Activated CD4-positive, CD25-positive, alpha-beta regulatory T cell treated with anti-CD3 and anti-CD28 coated beads, Interleukin-2, amount 50 U/mL, for 72 hours (primary cell): ENCODE measurements at places on chromosomes 5 and 9.
A peak's percentile ranks its signal among the peaks of the same experiment; 100 is the strongest.

GRCh38 chr5:31346896-31347551, 153.5 kb downstream of the CDH6 start:
- no peak for DNase-seq

DNA sequence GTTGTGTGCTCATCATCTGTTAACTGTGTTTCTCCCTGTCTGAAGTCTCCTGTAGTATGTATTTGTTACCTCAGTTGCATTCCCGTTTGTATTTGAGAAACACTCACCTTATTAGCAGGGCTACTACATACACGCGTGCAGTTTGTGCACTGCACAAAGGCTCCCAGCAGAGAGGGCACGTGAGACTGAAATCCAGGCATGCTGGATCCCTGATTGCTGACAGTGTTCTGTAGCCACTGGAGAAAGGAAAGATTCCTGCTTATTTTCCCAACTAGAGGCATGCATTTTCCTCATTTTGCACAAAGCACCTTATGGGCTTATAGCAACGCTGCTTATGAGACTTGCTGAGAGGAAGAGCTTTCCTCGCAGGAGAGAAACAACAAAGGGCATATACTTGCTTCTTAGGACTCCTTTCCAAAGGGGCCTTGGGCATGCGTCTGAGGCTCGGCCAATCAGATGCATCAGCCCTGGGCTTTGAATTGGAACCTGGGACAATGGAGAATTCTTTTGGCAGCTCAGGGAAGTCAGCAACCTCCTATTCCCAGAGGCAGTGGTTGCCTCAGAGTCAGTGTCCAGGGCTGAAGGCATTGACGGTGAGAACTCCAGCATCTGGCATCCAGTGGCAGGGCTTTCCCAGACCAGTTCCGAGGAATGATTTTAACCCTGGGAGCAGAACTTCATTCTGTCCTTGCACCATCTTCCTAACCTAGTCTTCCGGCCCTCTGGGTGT, 9.9 kb upstream of the MEGF10 start:
- no peak for DNase-seq

GRCh38 chr5:43148417-43148816, 27.7 kb downstream of the ZNF131 start:
- no peak for DNase-seq

DNA sequence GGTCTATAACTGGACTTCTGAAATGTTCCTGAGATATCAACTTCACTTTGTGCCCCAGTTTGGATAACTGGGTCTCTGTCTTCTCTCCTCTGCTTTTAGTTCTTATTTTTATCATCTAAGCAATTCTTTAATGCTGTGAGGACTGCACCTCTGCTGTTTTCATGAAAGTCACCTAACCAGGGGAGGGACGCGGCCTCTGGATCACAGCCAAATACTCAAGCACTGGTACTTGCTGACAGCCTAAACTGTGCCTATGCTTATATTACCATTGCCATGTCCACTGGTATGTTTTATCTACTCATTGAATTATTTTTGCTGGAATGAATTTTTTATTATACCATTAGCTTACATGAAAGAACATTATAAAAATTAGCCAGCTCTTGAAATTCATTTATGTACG, 674.0 kb downstream of the DMRTA1 start:
- DNase-seq: no peak

- no peak for DNase-seq
Observed at GRCh38 chr5:171688696-171689495, 96.7 kb upstream of the SMIM23 start.

- DNase-seq: no peak
Observed at GRCh38 chr5:169416583-169417196, 115.8 kb upstream of the SLIT3 start.

GRCh38 chr5:58649716-58650115, 66.8 kb downstream of the RAB3C start:
- no peak for DNase-seq

DNA sequence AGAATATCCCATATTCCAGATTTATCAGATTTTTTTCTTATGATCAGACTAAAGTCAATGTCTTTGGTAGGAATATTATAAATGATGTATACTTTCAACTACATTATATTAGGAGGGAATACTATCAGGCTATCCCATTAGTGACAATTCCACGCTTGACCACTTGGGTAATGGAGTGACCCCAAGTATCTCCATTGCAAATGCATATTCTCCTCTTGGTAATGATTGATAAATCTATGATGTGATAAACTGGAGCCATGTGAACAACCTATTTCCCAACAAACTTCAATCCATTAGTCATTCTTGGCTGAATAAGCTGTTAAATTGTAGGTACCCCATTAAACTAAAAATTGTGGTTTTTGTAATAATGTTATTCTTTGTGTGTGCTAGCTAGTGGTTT, 12.2 kb upstream of the MPDZ start:
- DNase-seq: no peak

- DNase-seq: no peak
Observed at GRCh38 chr9:15157381-15157780, 149.6 kb downstream of the TTC39B start.

DNA sequence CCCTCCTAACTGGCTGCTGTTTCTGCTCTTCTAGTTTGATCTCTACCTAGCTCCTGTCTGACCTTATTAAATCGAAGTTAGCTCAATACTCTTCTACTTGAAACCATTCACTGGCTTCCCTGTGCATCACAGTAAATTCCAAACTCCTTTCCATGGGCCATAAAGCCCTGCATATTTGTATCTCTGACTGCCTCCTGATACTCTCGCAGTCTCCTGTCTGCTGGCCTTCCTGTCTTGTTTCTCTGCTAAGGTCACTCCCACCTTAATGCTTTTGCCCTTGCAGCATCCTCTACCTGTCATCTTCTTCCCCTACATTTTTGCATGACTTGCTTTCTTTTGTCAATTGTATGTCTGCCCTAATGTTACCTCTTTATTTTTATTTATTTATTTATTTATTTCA, 44.8 kb downstream of the SNCAIP start:
- DNase-seq: no peak

GRCh38 chr5:1119312-1119831, 7.5 kb upstream of the SLC12A7 start:
- no peak for DNase-seq

DNA sequence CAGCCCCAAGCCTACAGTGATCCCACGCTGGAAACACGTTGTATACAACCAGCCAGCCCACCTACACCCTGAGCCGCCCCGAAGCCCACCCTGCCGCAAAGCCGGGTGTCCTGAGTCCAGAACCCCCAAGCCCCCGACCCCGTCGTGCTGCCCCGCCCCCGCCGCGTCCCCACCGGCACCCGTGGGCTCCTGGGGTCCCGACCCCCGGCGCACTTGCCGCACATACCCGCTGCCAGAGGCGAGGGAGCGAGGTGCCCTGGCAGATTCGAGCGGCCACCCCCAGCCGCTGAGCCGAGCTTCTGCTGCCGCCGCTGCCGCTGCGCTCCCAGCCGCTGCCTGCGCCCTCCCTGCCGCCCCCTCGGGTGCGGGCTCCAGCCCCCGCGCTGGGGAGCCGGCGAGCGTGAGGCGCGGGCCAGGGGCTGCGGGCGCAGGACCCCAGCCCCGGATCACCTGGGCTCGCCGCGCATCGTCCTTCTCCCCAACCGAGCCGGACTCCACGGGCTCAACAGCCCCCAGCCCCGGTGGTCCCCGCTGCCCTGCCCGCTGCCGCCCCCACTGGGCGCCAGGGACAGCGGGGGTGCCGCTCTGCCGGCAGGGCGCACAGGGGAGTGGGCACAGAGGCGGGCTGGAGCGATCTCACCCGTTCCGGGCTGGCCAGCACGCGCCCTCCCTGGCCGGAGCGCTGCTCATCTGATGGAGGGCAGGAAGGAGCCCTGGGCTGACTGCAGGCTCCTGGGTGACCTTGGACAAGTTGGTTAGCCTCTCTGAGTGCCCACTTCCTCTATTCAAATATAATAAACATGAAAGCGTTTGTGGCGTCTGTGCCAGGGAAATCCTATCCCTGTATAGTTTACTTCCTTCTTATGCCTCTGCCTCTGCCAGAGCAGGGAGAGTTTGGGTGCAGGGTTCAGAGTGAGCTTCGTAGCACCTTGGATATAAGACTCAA, at the start of gene HTR4:
Gene HTR4 (minus strand): TSS at position 692 of the 946 bp plus-strand sequence. CDS start 17,513 bp downstream, outside the sequence.
- no peak for DNase-seq

- DNase-seq: no peak
Observed at GRCh38 chr9:7348692-7349091, 450.9 kb downstream of the DMAC1 start.

DNA sequence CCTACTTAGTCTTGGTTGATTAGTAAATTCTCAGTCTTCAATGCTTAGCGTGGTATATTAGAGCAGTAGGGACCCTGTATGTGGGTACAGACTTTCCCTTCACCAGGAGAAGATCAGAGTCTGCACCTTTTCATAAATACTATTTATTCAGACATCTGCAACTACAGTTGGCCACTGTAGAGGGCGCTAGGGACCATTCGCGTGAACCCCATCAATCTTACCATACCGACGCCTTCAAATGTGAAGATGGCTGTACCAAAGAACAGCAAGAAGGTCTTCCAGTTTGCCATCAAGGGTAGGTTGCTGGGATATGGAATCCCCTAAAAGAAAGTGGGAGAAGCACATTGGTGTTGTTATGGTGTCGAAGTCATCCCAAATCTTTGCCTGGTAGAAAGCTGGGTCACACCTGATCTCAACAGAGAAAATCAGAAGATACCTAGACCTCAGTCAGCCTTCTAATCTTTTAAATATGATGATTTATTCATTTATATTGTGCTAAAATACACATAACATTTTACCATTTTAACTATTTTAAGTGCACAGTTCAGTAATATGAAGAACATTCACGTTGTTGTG, 19.1 kb downstream of the SLC36A3 start:
- no peak for DNase-seq

DNA sequence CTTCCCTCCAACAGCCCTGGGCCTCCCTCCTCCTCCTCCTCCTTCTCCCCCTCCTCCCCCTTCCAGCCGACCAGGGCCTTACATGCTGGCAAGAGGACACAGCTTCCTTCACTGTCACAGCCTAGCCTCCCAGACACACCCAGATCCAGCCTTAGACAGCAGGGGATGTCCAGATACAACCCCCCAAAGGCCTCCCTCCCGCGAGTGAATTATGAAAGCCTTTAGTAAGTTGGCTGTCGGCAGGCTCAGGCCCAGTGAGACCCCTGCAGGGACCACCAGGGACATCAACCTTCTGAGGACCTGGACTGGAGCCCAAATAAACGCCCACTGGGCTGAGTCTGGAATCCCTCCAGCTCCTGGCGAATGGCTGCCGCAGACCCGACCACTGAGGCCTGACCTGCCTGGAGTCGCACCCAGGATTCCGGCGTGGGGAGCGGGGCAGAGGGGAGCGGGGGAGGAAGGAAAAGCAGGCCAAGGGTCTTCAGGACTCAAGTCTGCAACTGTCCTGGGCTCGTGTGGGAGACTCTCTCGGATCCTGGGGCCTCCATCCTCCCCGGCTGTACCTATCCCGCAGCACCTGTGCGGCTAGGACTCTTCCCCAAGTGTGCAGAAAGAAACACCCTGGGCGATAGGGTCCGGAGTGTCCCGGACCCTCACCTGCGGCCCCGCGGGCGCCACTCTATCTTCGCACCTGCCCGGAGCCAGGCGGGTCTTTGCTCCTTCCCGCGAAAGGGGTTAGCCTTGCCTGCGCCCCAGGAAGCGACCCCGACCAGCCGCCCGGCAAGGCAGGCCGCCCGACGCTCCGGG, 705 bp downstream of the SEPTIN8 start:
- DNase-seq: no peak

GRCh38 chr5:82562696-82563240, 284.6 kb upstream of the RPS23 start:
- no peak for DNase-seq

- DNase-seq: no peak
Observed at GRCh38 chr9:17750269-17750668, 171.4 kb downstream of the SH3GL2 start.

GRCh38 chr5:77360381-77360780, 131.7 kb downstream of the WDR41 start:
- no peak for DNase-seq

DNA sequence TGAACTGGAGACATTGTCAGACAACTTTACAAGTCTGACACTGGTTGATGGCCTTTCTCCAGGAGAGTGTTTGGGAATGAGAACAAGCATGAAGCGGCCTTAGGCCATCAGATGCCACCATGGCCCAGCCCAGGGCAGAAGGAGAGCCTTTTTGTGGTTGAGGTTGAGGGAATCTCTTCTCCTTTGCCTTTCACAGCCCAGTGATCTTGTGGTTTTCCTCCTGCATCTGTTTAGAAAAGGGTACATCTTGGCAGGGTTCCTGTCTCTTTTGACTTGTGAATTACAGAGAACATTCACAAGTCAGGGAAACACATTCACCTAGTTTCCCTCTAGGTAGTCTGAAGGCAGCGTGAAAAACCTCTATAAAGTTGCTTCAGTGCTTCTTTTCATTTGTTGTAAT, 27.5 kb downstream of the DMRT2 start:
- no peak for DNase-seq

- no peak for DNase-seq
Observed at GRCh38 chr5:78508186-78508765, 140.3 kb downstream of the LHFPL2 start.

GRCh38 chr5:54874337-54875021, 110.9 kb downstream of the ESM1 start:
- no peak for DNase-seq

- peak; percentile 92 for DNase-seq
Observed at GRCh38 chr5:98928873-98929709, at the start of gene CHD1. TSS of gene CHD1 (minus strand) at chr5:98929007. CDS start at chr5:98926386, 2,621 bp downstream.

DNA sequence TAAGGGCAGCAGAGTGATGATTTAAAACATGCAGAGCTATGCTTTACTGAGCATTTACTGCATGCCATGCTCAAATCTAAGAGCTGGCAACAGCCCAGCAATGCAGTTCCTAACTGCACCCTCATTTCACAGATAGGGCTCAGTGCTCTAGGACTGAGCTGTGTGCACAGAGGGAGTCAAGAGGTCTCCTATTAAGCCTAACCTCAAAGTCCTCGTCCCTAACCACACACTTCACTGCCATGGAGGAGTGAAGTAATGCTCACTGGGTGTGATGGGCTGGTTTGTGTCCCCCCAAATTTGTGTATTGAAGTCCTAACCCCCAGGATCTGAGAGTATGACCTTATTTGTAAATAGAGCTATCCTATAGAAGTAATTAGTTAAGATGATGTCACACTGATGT, 25.9 kb downstream of the BARX1 start:
- DNase-seq: no peak

DNA sequence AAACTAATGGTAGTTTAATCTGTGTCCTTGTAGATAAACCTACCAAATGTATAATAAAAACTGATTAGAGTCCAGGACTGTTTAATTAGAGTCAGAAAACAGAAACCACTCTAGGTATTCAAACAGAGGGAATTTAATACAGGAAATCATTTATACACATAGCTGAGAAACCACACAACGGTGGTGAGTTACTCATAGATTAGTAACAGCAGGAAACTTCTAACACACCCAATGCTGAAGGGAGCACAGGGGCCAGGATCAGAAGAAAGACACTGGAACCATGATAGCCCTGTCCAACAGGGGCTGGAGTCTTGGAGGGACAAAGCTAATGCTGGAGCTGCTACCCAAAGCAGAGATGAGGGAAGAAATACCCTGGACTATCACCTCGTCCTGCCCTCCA, 321.0 kb downstream of the ACTL7B start:
- DNase-seq: no peak

- no peak for DNase-seq
Observed at GRCh38 chr9:135692410-135692809, 6.9 kb downstream of the SOHLH1 start.
